ENCODE measurements at places on chromosomes 1 and 21.

- DNase-seq = no peak
These were observed 161.2 kb downstream of the PLPP3 start for GRCh38 chr1:56418151-56418631.

GRCh38 chr1:39631361-39632322, 7.8 kb downstream of the HEYL start:
- DNase-seq = no peak

- no peak for DNase-seq
These were observed 51.5 kb downstream of the LUZP1 start for GRCh38 chr1:23116921-23117699.

- DNase-seq = no peak
These were observed 37.5 kb upstream of the SLAMF9 start for GRCh38 chr1:159991513-159991912.

DNA sequence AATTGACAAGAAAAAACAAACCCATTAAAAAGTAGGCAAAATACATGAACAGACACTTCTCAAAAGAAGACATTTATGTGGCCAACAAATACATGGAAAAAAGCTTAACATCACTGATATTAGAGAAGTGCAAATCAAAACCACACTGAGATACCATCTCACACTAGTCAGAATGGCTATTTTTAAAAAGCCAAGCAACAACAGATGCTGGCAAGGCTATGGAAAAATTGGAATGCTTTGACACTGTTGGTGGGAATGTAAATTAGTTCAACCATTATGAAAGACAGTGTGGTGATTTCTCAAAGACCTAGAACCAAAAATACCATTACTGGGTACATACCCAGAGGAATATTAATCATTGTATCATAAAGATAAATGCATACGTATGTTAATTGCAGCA, 641.1 kb upstream of the B3GALT2 start:
- no peak for DNase-seq

GRCh38 chr1:172630056-172630818, 28.7 kb upstream of the FASLG start:
- no peak for DNase-seq

DNA sequence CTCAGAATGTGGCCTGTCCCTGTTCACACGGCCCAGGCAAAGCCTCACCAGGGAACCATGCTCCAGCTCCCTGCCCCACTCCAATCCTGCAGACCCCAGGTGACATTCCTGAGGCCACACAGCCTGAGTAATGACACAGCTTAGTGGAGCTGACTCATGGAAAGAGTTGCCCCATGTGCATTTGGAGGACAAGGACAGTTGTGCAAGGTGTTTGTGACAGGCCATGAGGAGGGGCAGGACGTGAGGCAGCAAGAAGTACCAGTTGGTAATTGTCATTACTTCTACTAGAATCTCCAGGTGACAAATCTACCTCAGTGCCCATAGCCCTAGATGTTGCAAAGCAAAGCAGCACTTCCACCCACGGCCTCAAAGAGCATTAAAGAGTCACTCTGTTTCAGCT, 15.2 kb downstream of the PRR9 start:
- DNase-seq = no peak

Data from stimulated activated naive CD8-positive, alpha-beta T cell treated with anti-CD3 and anti-CD28 coated beads, Interleukin-15, amount 100 ng/mL, for 72 hours (primary cell).